LHCN-M2 (cell line): ENCODE measurements at places on chromosomes 5 and 9. TPM values are rescaled to one million over a fixed set of nuclear protein-coding genes. Genes with fewer than 3 reads are reported as not detected.

Gene LVRN
- 0.11 and 0.13 TPM in 2 replicates for total RNA-seq

Gene KLHL3
- total RNA-seq: 0.19 and 0.34 TPM in 2 replicates

DNA sequence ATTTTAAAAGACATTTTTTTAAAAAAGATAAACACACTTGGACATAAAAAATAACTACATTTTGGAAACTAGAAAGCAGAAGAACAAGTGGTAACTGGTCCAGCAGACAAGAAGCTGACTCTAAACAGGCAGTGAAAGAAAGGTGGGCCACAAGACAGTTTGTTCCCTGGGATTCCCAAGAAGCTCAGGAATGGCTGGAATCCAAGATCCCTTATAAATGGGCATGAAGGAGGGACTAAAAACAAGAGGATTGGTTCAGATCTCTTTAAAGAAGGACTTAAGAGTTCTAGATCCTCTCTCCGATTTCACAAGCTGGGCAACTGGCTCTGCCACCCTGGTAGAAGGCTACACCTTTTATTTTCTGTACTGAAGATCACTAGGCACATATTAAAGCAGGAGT is 102.8 kb downstream of the ARL15 start:
- no peak for DNase-seq

DNA sequence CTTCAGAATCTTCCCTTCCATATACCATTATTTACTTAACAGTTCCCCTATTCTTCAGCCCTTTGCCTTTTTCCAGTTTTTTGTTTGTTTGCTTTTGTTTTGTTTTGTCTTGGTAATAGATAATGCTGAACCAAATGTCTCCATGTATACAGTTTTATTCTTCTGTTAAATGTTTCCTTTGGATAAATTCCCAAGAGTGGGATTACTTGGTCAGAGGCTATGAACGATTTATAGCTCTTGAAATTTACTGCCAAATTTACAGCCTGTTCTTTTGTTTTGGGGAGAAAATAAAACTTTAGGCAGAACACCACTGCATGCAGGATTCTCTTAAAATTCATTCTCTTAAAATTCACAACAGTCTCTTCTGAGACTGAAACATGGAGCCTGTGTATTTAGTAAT is 38.6 kb downstream of the NR4A3 start:
- no peak for DNase-seq

GRCh38 chr5:107876906-107877305 is 206.2 kb upstream of the EFNA5 start:
- no peak for DNase-seq

Gene MPDZ
- 11.7 and 16.9 TPM in 2 replicates for total RNA-seq

GRCh38 chr9:95224376-95225019 is 93.0 kb downstream of the FANCC start:
- DNase-seq: no peak

DNA sequence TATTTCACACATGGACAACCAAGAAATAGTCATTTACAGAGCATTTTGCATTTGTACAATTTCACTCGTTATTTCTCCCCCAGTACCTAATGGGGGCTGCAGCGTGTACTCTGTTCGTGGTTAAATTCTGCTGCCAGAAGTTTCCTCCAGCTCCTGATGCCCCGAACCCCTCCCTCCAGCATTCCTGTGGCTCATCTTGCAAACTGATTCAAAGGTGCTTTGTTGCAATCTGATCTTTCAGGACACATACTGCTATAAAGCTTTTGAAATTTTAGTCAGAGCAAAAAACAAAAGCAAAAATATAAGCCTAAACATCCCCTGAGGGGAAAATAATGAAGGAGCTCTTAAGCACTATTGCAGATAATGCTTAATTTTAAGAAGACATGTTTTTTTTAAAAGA is 27.7 kb downstream of the UBLCP1 start:
- DNase-seq: peak; percentile 57

DNA sequence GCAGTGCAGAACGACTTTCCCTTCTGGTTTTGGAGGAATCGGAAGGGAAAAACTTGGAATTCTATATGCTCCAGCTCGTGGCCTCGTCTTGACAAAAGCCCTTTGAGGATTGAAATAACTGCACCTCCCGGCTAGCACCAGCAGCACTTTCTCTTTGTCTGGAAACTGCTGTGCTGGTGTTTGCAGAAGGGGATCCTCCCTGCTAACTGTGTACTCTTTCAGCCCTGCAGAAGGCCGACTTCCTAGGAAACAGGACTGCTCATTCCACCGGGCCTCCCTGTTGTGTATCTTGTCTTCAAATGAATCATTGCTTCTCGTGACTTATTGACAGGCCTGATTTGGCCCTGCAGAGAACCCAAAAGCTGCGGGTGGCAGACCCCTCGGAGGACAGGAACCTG is 23.6 kb downstream of the STC2 start:
- DNase-seq: no peak

DNA sequence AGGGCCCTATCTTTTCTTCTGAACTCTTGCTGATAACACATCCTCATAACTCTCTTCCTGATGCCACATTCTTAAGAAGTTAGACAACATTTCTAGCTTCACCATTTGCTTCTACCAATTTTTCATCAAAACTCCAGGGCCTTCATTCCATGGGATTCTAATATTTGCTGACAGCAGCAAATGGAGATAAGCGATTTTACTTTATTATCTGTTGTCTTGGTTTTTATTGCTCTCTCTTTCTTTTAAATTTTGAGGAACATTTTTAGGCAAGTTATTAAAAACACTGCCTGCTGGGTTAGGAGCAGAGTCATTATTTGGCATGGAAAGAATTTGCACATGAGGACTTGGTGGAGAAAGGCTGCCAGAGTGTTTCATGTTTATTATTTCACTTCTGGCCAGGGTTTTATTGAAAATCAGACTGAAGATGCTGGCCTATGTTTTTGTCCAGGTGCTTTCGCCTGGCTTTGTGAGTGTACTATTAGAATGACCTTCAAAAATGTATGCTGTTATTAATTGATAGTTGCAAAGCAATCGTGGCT is 27.7 kb downstream of the NSG2 start:
- DNase-seq: no peak

DNA sequence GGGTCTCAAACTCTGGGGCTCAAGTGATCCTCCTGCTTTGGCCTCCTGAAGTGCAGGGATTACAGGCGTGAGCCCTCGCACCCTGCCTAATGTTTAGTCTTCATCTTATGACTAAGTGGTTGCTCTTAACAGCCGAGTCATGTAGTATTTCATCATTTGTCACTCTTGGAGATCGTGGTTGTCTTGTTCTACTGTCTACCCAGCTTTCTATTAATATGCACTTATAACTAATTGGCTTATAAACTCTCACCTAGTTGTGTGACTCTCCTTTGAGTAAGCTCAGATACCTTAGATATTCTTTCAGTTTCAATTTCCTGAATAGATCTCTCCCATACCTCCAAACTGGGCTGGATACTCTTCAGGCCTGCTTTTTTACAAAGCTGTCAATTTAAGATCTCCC is 19.9 kb downstream of the SLC44A1 start:
- peak; percentile 41 for DNase-seq
